Activated naive CD4-positive, alpha-beta T cell treated with Interleukin-2 at 50 U/mL for 16 hours (primary cell): ENCODE measurements at places on chromosomes 2 and 18.

DNA sequence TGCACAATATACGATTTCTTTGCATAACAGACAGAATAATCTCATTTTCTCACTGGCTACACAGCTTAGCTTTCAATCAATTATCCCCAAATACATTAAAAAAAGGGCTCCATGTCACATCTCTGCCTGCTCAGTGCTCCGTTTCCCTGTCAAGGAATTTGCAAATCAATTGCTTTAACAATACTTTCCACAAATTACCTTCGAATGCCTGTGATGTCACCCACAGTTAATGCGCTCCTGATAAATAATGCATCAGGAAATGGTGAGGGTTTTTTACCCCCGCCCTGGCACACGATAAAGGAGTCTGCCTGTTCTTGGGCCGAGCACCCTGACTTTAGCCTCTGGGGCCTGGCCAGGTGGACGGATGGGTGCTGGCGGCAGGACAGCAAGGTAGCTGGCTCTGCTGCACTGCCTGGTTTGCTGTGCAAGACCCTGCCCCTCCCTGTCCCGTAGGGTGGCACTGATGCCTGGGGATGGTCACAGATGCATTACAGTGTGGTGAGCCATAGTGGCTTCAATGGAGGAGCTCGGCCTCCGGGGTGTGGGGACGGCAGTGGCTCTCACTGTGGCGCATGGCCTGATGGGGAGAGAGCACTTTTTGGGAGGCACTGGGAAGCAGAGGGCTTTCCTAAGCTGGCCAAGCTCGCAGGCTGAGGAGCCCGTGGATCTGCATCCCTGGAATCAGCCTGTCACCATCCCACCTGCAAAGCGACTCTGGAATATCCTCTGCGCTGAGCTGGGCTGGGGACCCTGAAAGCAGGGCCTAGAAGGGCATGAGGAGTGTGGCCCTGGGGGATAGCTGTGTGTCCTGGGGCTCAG lies 88.3 kb upstream of the HS6ST1 start:
- DNase-seq: no peak

GRCh38 chr2:207283356-207283755 lies 117.6 kb upstream of the KLF7 start:
- DNase-seq: no peak

GRCh38 chr18:22346953-22347605 lies 70.6 kb downstream of the CTAGE1 start:
- no peak for DNase-seq

GRCh38 chr2:69582582-69583176 lies 60.9 kb downstream of the AAK1 start:
- DNase-seq: no peak

DNA sequence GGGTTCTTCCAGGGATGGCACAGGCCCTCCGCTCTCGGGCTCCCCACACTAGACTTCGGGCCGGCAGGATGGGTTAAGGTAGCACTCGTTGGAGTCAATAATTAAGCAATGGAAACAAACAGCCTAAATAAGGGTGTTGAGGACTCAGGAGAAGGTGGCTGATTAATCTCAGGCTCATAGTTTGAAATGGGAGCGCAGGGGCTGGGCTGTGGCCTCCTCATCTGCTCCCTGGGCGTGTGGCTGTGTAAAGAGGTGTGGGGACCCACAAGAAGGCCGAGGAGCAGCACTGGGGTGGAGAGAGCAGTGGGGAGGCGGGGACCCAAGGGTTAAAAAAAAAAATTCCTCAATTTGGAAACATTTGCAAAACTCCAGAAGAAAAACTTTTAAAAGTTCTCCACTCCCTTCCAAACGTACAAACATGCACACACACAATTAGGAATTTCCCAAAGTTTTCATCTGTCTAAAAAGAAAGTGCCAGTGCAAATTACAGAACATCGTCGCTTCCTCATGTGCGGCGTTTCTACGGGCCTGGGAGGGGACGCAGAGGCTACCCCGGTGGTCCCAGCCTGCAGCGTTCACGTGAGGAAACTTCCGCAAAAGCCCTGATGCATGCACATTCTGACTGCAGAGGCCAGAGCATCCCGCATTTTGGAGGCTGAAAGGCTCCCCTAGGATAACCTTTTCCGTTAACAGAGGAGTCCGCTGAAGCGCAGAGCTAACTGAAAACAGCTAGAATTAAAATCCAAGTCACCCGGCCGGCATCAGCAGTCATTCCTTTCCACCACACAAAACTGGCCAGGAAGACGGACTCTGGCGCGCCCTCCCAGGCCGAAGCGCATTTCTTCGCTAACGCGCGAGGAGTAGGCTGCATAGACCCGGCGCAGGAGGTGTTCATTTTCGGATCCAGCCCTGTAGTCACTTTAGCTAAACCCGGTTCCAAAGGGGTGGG lies 1.0 kb upstream of the TUBB6 start:
- DNase-seq: no peak

DNA sequence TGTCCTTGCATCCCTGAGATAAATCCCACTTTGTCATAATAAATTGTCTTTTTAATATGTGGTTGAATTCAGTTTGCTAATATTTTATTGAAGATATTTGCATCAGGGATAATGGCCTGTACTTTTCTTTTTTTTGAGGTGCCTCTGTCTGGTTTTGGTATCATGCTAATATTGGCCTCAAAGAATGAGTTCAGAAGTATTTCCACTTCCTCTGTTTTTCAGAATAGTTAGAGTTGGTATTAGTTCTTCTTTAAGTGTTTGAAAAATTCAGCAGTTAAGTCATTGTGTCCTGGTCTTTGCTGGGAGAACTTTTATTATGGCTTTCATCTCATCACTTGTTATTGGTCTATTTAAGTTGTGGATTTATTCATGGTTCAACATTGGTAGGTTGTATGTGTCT lies 464.1 kb upstream of the CRIM1 start:
- no peak for DNase-seq

GRCh38 chr2:142966284-142966683 lies 88.8 kb downstream of the KYNU start:
- DNase-seq: no peak

DNA sequence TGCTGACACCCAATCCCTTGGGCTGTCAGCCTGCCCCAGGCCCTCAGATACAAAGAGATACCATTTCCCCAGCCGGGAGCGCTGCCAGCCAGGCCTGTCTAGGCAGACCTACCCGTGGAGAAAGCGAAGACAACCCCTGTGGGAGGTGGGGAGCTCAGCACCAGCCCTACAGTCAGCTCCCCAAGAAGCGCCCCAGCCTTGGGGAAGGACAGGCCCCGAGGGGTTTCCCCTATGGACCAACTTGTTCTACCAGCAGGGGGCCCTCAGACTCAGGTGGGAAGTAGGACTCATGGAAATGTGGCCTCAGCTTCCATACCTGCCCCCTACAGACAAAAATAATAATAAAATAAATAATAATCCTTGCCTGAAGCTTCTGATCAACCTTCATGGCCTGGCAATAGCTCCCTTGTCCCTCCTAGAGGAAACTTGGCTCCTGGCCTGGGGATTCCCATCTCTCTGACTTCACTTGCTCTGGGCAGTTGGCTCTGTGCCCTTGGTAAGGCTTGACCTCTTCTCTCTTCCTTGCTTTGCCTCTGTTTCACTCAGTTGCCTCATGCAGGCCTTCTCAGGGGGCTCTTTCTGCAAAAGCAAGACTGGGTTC lies 7.0 kb downstream of the SLC35F6 start:
- no peak for DNase-seq

DNA sequence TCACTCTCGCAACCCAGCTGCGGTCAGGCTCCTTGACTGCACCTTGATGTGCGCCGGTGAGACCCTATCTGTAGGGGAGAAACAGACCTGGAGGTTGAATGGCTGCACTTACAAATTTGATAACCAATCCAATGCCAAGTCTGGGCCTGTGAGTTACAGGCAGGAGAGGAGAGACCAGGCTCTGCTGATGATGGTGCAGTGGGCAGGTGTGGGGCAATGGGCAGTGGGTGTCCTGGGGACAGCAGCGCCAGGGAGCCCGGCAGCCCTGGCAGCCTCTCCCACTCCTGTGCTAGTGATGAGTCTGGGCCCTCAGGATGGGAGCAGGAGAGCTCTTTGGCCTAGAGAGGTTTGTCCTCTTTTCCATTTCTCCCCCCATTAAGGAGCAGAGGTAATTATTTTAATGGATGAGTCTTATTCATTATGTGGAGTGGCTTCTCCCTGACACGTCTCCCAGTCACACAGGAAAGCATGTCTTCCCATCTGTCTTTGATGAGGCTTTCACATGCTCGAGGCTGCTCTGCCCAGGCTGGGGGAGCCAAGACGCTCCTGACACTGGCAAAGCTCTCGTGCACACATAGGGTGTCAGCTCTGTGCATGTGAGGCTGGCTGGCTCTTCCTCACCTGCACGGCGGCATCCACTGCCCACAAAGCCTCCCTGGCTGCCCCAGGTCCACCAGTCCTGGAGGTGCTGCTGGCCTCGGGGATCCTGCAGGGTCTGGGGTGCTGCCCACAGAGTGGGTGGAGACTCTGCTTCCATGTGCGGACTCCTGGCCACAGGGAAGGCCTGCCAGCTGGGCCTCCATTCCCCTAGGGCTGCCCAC lies 10.0 kb upstream of the ALLC start:
- no peak for DNase-seq
